ENCODE measurements at places on chromosomes 4 and X.

DNA sequence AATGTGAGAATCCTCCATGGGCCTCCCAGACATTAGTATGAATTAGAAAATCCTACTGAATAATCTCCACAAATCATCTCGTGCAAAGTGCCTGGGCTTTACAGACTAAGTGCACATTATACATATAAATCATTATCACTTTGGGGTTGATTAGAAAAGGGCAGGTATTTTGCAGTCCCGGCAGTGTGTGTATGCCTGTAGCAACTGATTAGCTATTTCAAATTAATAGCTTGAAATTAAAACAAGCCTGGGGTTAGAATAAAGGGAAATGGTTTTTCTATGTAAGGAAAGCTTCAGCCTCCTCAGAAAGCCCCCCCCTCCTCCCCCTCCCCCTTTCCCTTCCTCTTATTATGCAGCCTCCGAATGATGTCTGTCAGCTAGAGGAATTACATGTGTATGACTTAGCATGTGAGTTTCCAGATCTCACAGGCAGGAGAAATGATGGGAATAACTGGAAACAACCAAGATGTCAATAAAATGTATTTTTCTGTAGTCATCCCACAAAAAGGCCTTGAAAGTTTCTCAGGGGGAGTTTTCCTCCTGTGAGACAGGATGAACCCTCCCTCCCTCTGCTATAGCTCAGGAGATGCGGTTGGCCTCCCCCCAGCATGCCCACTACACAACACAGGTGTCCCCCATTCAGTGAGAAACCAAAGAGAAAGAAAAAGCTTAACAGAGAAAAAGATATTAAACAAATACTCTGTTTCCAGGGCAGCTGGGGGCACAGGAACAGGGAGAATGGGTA, 41.2 kb upstream of the RASGEF1B start:
- no peak for DNase-seq

GRCh38 chr4:129092631-129093190, 628 bp downstream of the SCLT1 start:
- DNase-seq, result no peak

- DNase-seq, result no peak
Measured at GRCh38 chr4:64144994-64145393, 264.3 kb downstream of the TECRL start.

GRCh38 chrX:117458243-117458968, 658.2 kb downstream of the KLHL13 start:
- no peak for DNase-seq

GRCh38 chr4:21901831-21902230, 46.7 kb downstream of the KCNIP4 start:
- peak; percentile 28 for DNase-seq

DNA sequence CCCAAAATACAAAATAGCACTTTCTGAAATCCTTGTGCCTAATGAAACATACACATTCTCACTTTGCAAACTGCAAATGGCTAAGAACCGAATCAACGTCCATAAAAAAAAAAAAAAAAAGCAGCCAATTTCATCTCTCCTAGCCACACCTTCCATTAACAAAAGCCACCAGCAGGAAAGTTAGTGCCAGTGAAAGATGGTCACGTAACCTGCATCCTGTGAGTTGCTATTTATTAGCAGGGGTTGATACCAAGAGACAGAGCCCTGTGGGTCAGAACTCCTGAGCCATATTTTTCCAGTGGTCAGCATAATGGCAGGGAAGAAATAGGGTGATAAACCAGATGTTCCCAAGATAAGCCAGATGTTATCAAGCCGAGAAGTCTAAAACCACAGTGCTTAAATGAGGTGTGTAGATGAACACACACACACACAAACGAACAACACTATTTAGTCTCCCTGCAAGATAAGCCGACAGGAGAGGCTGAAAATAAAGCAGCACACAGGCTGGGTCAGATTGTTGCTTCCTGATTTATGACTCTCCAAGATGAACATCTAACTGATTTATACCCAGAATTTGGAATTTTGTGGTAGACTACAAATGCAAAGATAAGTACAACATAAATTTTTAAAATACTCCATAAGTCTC, 11.5 kb downstream of the PPARGC1A start:
- no peak for DNase-seq

DNA sequence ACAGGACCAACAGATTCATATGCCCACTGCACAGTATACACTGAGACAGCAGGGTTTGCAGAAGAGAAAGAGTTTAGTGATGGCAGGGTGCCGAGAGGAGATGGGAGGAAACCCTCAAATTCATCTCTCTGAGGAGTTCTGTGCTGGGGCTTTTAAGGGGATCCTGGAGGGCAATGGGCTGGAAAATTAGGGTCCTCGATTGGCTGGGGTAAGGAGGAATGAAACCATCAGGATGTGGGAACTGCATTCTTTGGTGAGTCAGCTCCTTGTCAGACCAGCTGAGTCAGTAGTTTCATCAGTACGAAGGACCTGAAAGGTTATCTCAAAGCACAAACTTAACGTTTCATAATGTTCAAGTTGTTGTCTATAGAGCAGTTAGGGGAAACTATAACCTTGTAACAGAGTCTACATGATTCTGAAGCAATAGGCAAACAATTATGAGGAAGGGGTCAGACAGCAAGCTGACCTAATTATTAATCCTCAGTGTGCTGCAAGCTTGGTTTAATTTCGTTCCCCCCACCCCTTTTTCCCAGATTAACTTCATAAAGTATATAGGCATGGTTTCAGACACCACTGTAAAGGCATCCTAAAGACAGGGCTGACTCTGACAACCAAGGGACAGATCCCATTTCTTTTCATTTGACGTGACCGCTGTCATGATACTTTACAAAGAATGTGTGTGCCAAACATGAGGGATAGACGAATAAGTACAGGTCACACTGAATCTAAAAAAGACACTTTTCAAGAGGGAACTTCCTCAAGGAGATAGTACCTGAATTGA, 1.5 kb upstream of the MSMO1 start:
- peak; percentile 86 for DNase-seq

GRCh38 chrX:136260776-136261175, 9.6 kb upstream of the MAP7D3 start:
- DNase-seq, result peak; percentile 62

- no peak for DNase-seq
Measured at GRCh38 chr4:184819786-184820185, 6.0 kb downstream of the ACSL1 start.

DNA sequence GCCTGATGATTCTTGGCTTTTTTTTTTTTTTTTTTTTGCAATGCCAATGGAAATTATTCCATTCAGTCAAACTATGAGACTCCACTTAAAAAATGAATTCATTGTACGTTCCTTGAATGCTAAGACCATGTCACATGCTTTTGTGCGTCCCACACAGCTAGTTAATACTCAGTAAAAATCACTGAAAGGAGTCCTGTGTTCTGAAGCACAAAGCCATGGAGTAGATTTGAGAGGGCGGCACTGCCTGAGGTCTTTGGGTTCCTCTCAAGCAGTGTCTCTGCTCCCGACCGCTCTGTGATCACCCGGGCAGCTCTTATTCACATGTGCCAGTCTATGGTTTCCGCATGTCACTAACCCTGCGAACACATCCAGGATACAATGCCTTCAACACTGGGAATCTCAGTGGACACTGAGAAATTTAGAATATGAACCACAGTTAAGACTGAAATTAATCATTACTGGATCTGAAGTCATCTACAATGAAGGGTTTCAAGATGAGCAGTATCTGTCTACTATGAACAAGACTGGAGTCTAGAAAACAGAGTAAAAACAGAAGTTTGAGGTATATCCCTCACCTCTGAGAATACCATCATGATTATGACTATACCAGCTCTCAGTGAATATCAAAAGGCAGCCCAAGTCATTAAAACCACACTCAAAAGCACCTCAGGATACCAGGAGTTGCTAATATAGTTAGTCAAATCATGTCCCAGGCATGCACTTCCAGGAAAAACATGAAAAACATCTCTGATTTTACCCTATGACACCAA, 193.0 kb downstream of the MGST2 start:
- DNase-seq, result no peak

- DNase-seq, result no peak
Measured at GRCh38 chrX:63506320-63506719, 155.2 kb upstream of the SPIN4 start.

- no peak for DNase-seq
Measured at GRCh38 chr4:24252121-24252520, 332.2 kb downstream of the DHX15 start.

GRCh38 chrX:141469469-141469868, 115.1 kb downstream of the SPANXA1 start:
- peak; percentile 6 for DNase-seq

All from RCC 7860 (cell line).